Renal cortex interstitium (tissue), 15 donors: ENCODE measurements at places on chromosomes 7 and 10. TPM values are rescaled to one million over a fixed set of nuclear protein-coding genes. Genes with fewer than 3 reads are reported as not detected.

EBLN1 gene
- polyA plus RNA-seq = not detected

RHBDD2 gene
- 64.8 TPM for polyA plus RNA-seq

ANKRD22 gene
- polyA plus RNA-seq = 0.17 TPM

TLL2 gene
- 0.79 TPM for polyA plus RNA-seq

GPR85 gene
- polyA plus RNA-seq = 0.75 TPM

STAM gene
- 30.1 TPM for polyA plus RNA-seq

AKR1C8 gene
- polyA plus RNA-seq = 0.36 TPM

PTN gene
- 186 TPM for polyA plus RNA-seq

GRM3 gene
- 0.17 TPM for polyA plus RNA-seq

TMEM176A gene
- polyA plus RNA-seq = 84.6 TPM

BHLHA15 gene
- not detected for polyA plus RNA-seq

DNA sequence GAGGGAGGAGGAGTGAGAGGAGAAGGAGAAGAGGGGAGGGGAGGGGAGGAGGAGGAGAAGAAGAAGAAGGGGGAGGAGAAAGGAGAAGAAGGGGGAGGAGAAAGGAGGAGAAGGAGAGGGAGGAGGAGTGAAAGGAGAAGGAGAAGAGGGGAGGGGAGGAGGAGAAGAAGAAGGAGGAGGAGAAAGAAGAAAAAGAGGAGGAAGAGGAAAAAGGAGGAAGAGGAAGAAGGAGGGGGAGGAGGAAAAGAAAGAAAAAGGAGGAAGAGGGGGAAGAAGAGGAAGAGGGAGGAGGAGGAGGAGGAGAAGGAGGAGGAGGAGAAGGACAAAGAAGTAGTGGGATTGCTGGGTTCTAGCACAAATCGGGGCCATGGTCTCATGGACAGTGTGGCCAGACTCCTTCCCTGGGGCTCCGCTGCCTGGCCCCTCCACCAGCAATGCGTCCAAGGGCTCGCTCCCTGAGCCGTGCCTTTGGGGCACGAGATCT lies 4.2 kb upstream of the MAFK start:
- no peak for DNase-seq

- DNase-seq = no peak
Observed at GRCh38 chr10:111297351-111297848, 220.6 kb downstream of the ADRA2A start.

DNA sequence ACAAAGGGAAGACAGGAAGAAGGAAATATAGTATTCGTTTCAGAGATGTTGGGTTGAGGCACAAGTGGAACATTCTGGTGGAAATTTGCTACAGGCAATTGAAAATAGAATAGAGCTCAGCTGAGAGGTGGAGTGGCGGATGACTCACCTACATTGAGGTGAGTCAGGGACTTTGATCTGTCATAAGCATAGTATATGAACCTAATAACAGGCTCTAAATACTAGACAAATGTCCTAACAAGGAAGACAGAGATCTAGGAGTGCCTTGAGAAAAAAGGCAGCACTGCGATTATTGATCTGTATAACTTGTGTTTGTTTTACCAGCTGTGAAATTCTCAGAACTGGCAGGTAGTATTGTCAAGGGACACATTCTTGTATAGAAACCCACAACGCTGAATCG lies 907 bp upstream of the IFRD1 start:
- no peak for DNase-seq

DNA sequence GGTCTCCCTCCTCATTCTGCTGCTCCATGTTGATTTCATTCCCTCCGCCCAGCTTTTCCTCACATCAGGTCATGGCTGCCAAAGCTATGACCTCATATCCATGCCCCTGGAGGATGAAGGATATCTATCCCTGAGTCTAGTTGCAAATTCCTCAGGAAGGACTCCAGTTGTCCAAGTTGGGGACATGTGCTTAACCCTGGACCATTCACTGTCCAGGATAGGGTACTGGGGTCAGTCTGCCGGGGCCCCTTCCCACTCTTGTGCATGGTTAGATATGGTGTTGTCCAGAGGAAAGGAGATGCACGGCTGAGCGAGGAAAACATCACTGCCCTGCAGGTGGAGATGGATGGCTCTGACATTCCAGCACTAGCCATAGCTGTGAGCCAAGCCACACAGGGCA lies 51.9 kb upstream of the COMTD1 start:
- DNase-seq = no peak

- no peak for DNase-seq
Observed at GRCh38 chr7:23607130-23607529, 9.9 kb downstream of the CCDC126 start.

DNA sequence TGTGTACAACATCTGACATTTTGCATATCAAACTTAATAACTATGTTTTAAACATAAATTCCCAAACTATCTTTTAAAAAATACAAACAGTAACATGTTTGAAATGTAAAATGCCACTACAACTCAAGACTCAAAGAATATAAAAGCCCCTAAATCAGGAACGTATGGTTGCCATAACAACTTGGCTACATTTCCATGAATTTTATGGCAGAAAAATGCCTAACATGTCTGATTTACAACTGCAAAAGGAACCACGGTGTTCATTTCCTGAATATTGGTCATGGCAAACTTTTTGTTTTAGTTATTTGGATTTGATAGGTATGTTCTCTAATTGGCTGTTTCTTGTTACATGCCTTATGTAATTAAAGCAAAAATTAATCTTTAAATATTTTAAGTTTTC lies 2.0 kb downstream of the SOSTDC1 start:
- no peak for DNase-seq

GRCh38 chr10:121597504-121598262 lies 561 bp downstream of the FGFR2 start:
- DNase-seq = no peak

DNA sequence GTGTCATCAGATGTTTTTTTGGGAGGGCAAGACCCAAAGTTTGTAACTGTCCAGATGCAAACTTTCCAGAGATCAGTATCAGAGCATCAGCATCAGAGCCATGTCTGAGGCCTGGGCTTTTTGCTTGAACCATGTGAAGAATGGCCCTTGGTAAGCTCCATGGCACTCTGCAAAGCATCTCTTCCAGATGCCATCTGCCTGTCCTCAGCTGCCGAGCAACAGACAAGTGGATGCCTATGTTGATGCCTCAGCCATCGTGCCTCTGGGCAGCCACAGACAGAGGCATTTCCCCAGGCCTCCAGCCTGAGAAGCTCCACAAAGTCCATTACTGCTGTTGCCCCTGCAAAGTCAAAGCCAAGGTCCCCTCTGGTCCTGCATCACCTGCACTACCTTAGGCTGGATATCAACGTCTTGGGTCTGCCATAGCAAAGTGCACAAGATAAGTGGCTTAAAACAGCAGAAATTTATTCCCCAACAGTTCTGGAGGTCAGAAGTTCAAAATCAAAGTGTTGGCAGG lies 670.2 kb upstream of the MKI67 start:
- DNase-seq = no peak

DNA sequence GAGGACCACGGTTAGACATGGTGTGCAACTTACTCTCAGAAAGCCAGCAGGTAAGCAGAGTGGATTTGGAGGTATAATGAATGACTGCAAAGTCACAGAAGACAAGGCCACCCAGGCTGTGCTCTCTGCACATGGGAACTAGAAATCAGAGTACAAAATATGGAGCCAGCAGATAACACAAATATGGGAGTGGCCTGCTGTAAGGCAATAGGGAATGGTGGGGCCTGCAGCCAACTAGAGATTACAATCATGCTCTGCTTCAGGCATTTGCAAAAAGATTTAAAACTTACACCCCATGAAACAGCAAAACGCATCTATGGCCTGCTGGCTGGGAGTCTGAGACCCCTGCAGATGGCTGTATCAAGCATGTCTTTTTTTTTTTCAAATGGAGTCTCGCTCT lies 47.0 kb downstream of the RGS10 start:
- DNase-seq = no peak

DNA sequence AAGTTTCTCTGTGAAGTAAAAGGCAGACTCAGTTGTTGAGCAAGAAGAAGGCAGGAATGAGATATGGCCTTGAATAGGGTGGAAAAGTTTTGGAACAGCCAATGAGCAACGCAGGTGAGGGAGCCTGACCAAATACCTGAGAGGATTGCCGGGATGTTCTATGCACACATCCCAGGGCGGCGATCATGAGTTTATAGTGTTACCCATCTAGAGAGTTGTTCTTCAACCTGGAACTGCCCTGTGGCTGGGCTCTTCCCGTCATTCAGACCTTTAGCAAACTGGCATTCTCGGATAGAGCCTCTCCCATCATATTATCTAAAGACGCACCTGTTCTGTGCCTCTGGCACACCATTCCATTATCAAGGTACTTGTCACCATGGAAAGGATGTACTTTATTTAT lies 103.0 kb upstream of the KIF5B start:
- no peak for DNase-seq

- DNase-seq = no peak
Observed at GRCh38 chr7:78179211-78179610, 380.6 kb downstream of the PHTF2 start.

DNA sequence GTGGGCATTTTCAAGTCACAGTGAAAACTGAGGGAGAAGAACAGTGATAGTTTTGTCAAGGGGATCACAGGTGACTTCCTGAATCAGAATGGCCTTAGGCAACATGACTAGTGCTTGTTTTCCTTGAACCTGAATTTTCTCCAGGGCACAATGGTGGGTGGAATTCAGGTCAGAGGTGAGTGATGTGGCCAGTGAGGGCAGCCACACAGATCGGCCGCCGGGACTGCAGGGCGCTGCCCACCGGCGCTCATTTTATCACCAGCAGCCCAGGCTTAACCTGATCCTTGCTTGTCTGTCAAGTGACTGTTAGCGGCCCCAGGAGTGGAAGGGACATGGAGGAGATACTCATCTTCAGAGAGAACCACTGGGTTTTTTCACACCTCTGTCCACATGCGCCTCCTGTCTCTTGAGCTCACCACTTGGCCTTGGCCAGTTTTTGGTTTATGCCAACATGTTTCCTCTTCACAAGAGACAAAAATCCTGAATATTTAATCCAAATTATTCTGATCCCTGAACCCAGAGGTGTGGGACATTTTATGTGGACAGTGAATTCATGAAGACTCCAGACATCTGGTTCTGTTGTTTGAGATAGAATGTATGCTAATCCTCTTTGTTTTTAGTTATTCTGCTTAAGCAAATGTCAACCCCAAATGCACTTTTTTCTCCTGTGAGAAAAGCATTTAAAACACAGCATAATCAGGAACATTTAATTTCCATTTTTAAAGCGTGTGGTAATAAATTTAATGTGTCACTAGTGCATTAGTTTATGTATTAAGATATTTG lies 108.7 kb downstream of the DOCK1 start:
- no peak for DNase-seq

DNA sequence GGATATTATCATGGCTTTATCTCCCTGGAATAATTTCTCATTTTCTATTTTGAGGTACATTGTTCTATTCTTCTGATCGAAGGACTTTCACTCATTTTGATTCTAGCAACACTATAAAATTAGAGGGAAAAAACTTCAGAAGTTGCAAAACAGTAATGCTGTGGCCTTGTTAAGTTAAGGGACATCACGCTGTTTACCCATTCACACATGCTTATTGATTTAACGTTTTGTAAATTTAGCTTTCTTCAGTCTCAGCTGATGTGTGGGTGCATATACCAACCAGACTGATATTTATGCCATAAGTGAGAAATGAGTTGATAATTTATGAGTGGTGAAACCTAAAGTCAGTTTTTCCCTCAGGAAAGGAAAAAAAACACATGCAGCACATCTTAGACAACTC lies 63.5 kb upstream of the RELN start:
- DNase-seq = no peak
